CD8-positive, alpha-beta memory T cell (primary cell): ENCODE measurements at places on chromosomes 7 and 10.

DNA sequence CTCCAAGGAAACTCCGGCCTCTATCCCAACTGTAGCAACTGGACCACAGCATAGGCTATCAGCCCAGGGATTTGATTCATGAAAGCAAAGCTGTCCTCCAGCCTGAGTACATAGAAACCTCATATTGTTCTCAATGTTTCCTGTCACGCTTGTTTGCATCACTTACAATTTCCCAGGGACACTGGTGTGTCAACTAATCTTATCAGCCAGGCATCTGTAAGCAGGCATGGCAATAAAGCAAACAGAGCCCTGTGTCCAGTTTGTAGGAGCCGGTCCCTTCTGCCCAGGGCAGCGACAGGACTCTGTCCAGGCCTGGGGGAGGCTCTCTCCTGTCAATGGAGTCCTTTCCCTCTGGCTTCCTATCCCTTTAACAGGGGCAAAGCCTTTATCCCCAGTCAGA is 23.0 kb upstream of the CDHR3 start:
- no peak for DNase-seq

- no peak for DNase-seq
Observed at GRCh38 chr10:86311906-86312305, 54.7 kb downstream of the GRID1 start.

- no peak for DNase-seq
Observed at GRCh38 chr7:1856161-1856887, 186.2 kb downstream of the ELFN1 start.

DNA sequence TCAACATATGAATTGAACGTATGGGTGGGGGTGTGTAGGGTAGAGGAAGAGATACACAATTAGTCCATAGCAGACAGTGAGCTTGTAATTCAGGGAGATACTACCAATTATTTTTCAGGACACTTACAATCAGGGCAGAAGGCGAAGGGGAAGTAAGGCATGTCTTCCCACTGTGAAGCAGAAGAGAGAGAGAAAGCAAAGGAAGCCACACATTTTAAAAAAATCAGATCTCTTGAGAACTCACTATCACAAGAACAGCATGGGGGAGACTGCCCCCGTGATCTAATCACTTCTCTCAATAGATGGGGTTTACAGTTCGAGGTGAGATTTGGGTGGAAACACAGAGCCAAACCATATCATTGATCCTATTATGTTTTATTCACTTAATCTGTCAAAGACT is 116.4 kb upstream of the RPA3 start:
- no peak for DNase-seq

GRCh38 chr7:91039033-91039432 is 225.2 kb upstream of the FZD1 start:
- DNase-seq = no peak

DNA sequence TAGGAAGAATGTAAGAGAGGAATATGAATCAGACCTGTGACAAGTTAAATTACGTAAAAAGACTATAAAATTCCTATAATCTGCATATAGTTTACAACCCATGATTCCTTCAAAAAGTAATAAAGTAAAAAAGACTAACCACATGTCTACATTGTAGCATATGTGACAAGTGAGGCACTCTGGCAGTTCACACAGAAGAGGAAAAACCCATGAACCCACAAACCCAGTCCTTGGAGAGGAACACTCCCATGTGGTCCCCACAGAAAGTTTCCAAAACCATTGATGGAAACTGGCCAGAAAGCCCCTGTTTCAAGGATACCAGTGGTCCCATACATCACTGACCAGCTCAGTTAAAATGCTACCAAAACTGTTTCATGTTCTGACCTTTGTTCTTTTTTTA is 15.7 kb downstream of the KDM7A start:
- no peak for DNase-seq

DNA sequence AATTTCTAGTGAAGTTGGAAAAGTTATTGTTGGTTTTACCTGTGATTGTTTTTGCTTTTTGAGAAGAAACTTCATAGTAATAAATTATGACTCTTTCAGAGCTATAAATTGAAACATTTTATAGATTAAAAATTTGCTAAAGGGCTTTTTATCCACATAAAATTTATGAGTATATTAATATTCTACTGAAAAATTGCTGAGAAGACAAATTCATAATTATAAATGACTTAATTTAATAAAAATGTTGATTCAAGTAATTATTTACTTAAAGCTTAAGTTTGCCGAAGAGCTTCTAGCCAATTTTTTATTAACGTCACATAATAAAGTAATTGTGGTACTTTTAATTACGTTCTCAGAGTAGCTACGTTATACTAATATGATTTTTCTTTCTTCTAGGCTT is 761.7 kb downstream of the DNAJB9 start:
- DNase-seq = no peak
